NCI-H1105 treated with DMSO at 0.1 percent for 48 hours (cell line): ENCODE measurements at places on chromosomes 16 and 17.
A peak's percentile ranks its signal among the peaks of the same experiment; 100 is the strongest.

DNA sequence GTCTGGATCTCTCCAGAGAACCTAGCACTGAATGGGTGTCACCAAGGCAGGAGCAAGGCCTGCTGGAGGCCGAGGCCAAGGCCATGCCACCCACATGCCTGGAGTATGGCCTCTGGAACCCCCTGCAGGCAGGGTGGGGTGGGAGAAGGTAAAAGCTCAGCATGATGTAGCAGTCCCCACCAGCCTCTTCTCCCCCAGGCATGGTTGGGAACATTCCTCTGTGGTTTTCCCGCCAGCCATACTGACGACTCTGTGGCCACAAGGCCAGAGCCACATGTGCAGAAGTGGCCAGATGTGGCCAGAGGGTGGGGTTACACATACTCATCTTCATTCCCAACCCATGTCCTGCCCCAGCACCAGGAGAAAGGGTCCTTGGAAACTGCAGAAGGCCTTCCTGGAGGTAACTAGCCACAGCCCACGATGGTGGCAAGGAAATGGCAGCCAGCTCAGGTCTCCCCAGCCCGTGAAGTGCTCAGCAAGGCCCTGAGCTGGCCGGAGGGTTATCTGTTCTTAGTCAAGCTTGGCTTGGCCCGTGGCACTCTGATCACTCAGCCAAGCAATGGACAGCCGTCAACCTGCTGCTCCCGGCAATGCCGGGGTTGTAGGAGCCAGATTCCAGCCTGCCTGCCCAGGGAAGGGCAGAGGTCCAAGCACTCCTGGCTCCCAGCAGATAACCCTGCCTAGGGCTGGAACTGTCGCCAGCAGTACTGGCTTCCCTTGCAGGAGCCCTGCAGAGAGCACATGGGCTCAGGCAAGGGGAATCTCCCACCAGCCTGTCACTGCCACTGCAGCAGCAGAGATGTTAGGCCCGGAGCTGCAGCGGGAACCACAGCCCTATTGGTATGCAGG is 26.1 kb downstream of the HDAC5 start:
- no peak for DNase-seq

DNA sequence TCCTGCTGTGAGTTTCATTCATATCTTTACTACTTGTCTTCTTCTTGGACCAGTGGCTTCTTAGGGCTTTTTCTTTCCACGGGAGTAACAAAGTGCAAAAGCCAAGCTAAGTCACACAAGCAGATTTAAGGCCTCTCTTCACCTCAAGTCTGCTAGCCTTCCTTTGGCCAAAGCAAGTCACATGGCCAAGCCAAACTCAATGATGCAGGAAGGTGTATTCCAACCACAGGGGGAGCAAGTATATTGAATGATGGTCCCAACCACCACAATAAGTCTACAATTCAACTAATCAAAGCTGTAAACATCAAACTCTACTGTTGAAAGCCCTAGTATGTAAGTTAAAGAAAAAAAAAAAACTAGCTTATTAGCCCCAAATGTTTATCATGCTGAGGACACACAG is 44.5 kb upstream of the CDYL2 start:
- DNase-seq: no peak

GRCh38 chr17:18967916-18968315 is 16.0 kb downstream of the SLC5A10 start:
- DNase-seq: no peak

DNA sequence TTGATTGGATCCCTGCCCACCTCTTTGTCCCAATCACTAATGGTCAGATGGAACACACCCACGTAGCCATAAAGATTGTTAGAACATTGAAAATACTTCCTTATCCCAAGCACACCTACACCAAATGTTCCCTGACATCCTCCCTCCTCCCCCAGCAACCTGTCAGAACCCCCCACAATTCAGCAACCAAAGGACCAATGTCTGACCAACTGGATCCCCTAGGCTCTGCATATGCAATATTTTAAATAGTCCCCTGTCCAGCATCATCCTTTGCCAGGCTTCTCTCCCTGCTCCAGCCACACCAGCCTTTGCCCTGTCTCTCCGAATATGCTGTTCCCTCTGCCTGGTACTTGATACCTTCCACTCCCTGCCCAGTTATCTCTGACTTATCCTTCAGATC is 54.9 kb upstream of the CES5A start:
- no peak for DNase-seq

DNA sequence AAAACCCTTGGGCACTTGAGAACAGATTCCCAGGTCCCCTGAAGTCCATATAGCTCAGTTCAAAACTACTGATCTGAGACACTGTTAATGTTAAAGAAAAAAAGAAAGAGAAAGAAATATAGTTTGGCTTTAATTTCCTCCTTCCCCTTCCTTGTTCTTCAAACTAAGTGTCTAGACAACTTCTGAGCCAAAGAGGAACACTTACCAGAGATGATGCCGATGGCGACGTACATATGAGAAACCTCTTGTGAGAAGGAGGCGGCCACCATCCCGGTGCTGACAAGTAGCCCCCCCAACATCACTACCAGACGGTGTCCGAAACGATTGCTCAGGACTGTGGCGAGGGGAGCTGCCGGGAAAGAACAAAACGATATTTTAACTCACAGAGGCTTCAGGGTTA is 17.2 kb downstream of the SLC16A6 start:
- DNase-seq: no peak

GRCh38 chr17:34099859-34100515 is 155.1 kb upstream of the CCL2 start:
- DNase-seq: no peak

DNA sequence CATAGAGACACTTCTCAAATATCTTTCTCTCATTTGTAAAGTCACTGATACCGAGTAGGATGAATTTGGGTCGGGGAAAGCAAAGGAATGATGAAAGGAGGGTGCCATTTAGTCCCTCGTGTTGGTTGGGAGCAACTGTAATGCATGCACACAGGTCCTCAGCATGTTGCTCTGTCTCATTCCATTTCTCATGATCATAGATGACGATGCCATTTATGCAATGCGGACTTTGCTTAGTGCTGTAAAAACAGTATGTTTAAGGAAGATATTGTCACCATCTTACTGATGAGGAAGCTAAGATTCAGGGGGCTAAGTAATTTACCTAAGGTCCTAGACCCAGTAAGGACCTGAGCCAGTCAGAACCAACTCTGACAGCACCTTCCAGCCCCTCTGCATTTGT is 100.1 kb downstream of the AATF start:
- DNase-seq: no peak

DNA sequence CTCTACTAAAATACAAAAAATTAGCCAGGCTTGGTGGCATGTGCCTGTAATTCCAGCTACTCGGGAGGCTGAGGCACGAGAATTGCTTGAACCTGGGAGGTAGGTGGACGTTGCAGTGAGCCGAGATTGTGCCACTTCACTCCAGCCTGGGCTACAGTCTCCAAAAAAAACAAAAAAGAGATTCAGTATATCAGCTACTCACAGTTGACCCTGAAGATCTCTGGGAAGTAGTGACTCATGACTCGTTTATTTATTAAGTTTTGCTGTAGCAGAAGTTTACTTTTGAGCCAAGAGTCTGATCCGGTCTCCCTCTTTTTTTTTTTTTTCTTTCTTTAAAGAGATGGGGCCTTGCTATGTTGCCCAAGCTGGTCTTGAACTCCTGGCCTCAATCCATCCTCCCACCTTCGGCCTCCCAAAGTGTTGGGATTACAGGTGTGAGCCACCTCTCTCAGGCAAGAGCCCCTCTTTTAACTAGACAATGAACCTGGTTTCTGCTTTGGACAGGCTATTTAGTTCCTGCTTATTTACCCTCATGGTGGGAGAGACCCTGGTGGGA is 4.4 kb downstream of the MVP start:
- DNase-seq: no peak

GRCh38 chr17:81109957-81110356 is 55.4 kb upstream of the PVALEF start:
- no peak for DNase-seq

DNA sequence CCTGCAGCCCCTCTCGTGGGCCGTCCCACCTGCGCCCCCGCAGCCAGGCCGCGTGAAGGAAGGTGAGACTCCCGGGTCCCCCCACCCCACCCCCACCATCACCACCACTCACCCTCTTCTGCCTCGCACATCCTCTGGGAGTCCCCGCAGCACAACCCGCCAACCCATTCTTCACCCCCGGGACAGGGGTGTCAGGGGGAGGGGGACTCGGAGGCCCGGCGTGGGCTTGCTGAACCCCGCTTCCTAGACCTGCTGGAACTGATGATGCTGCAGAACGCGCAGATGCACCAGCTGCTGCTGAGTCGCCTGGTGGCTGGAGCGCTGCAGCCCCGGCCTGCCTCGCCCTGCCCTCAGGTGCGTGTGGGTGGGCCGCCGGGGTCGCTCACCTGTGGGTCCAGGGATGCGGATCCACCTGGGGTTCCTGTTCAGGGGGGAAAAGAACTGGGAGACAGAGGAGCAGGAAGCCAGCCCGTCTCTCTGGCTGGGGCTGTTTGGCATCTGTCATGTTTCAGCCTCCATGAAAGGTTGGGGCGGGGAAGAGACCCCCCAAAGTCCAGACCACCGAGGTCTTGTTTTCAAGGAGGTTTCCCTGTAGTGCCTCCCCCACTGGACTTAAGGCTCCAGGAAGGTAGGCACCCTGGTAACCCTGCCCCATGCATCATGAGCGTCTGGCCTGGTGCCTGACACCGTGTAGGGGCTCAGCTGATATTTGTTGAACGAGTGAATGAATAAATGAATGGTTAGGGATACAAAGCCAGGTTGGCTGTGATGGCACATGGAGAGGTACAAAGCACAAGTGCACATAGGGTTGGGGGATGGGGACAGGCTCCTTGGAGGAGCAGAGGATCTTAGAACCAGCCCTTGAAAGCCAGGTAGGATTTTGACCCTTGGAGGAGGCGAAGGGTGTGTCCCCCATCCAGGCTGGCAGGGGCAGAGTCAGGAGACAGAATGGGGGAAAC is 849 bp downstream of the PRR29 start:
- DNase-seq: no peak

- no peak for DNase-seq
Measured at GRCh38 chr17:72126575-72127486, 6.0 kb downstream of the SOX9 start.

- no peak for DNase-seq
Measured at GRCh38 chr16:31364421-31364820, 9.4 kb downstream of the ITGAX start.

DNA sequence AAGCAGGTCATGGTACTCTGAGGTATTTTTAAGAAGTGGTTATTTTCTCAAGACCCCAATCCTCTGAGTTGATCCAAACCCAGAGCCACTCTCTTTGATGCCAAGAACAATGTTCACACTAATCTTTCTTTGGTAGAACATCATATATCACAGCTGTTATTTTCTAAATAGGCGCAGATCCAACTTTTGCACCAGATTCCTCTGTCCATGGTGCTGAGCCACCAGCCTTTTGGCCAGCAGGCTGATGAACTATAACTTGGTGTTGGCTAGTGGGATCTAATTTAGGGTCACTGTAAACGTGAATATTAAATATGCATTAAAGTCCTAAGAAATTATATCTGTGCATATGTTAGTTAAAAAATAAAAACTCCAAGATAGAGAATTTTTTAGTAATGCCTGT is 7.0 kb upstream of the ZKSCAN2 start:
- no peak for DNase-seq

DNA sequence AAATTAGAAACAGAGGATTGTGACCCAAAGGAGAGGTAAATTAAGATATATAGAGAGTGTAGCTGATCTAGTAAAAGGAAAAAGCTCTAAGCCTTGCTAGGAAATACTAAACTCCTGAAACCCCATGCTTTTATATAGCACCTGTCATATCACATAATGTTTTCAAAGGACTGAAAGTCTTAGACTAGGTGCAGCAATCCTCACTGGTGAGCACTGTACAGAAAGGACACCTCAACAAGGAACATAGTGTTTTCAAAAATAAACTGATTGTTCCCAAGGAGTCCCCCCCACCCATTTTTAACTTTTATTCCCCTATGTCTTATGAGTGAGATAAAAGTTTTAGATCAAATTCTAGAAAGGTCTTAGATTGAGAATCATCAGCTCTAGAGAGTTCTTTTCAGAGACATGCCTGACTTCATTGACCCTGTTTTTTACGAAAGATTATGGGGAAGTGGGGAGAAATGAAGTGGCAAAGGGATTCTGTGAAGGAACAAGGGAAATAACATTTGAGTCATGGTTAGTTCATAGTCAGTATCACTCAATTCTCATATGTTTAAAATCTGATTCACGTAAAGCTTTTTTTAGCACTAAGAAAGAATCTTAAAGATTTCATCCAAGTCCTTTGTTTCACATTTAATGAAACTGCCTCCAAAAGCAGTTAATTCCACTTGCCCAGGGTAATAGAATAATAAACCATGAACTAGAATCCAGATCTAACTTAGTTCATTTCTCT is 166.4 kb downstream of the CYB561 start:
- no peak for DNase-seq

DNA sequence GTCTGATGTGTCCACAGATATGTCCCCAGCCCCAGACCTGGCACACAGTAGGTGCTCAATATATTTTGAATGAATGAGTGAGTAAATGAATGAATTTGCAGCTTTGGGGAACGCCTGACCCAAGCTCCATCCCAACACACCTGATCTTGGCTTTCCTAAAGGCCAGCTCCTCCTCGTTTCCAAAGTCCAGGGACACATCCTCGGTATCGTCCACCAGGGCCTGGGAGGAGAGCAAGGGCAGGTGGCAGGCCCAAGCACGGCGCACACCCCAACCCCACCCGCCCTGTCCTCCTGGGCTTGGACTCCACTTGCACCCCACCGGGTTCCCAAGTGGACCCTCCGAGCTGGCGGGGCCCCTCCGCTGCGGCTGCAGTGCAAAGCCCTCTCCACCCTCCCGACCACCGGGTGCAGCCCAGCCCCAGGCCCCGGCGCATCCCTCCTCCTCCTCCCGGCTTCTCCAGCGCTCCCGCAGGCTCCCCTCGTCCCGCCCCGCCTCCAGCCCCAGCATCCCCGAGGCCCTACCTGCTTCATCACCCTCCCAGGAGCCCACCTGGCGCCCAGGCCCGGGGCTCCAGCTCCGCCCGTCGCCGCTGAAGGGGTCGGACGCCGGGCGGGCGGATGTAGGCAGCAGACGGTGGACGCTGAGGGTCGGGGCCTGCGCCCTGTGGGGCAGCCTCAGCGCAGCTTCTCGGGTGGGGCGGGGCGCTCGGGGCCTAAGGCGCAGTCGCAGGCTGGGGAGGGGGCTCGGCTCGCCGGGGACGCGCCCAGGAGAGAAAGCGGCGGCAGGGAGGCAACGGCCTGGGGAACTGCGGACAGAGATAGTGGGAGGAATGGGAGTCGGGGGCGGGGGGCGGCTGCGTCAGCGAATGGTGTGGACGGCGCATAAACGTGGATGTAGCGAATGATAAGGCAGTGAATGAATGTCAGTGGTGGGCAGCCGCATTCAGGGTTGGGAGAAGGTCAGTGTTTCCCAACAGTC is at the start of gene TVP23A:
Gene TVP23A, minus strand, starts transcription at position 832 of the 979 bp plus-strand sequence. Its CDS starts 301 bp downstream, at position 531.
- no peak for DNase-seq

GRCh38 chr17:7687072-7687907 is at the start of gene TP53:
Gene TP53 (minus strand): TSS chr17:7687490. CDS start chr17:7676594, 10,896 bp downstream.
- peak; percentile 96 for DNase-seq

GRCh38 chr17:4497101-4497824 is 1.4 kb upstream of the SPNS2 start:
- DNase-seq: no peak

DNA sequence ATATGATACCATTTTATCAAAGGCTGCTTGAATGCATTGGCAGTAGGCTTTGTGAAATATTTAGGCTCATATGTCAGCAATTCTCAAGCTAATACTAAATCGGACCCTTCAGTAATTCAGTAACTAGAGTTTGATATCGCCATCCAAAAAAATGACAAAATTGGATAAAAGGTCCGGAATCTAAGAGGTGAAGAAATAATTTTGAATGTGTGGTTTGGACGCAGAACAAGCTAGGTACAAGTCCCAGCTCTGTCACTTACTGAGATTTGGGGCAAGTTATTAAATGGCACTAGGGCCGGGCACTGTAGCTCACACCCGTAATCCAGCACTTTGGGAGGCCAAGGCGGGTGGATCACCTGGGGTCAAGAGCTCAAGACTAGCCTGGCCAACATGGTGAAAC is 956.5 kb downstream of the CDH11 start:
- DNase-seq: no peak
